ENCODE measurements at places on chromosomes 1 and 21. TPM values are rescaled to one million over a fixed set of nuclear protein-coding genes. Genes with fewer than 3 reads are reported as not detected.

The OLFML2B gene
- 1.9 TPM for polyA plus RNA-seq

The KRTAP19-7 gene
- not detected for polyA plus RNA-seq

The USH2A gene
- 0.20 TPM for polyA plus RNA-seq

The PTGER3 gene
- polyA plus RNA-seq, result not detected

The B3GALT6 gene
- polyA plus RNA-seq, result 1.5 TPM

The FAM72A gene
- polyA plus RNA-seq, result 3.9 TPM

The TMEM61 gene
- not detected for polyA plus RNA-seq

The PLXNA2 gene
- polyA plus RNA-seq, result 3.6 TPM

The PER3 gene
- polyA plus RNA-seq, result 8.2 TPM

The GSTM1 gene
- 26.0 TPM for polyA plus RNA-seq

The S100A14 gene
- not detected for polyA plus RNA-seq

The PDE9A gene
- 73.8 TPM for polyA plus RNA-seq

The IVNS1ABP gene
- polyA plus RNA-seq, result 121 TPM

The MIXL1 gene
- not detected for polyA plus RNA-seq

The TTC34 gene
- 0.04 TPM for polyA plus RNA-seq

The TMPRSS15 gene
- not detected for polyA plus RNA-seq

The GRIK3 gene
- 2.2 TPM for polyA plus RNA-seq

The ZNF678 gene
- 2.4 TPM for polyA plus RNA-seq

The RGS1 gene
- not detected for polyA plus RNA-seq

The TGFB2 gene
- polyA plus RNA-seq, result 6.9 TPM

The PLA2G4A gene
- polyA plus RNA-seq, result 0.48 TPM

The GPR37L1 gene
- 25.0 TPM for polyA plus RNA-seq

The RXRG gene
- not detected for polyA plus RNA-seq

The EDARADD gene
- not detected for polyA plus RNA-seq

The LYPD8 gene
- 6.6 TPM for polyA plus RNA-seq

All from Purkinje cell (primary cell).